ENCODE measurements at places on chromosomes 13 and 19. TPM values are rescaled to one million over a fixed set of nuclear protein-coding genes. Genes with fewer than 3 reads are reported as not detected.

DNA sequence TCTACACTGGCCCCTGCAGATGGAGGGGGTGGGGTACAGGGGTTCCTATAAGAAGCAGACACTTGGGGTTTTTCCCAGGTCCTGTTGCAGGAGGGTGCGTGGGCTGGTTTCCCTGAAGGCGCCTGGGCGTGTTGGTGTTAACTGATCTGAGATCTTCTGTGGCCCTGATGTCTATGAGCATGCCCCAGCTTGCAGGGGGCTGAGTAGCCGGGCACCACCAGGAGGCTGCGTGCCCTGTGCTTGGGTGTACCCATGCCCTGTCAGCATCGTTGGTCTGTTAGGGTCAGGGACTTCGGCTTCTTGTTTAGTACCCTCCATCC lies 45.3 kb downstream of the CAPN12 start:
- no peak for DNase-seq
- peaks cover 59% of the 10 kb centered on the region for H3K4me1 ChIP-seq
- H3K4me3 ChIP-seq, result no peak overlapping the region
- H3K27me3 ChIP-seq, result no peaks in the 10 kb centered on the region
- peak overlapping the region; percentile 98 for H3K27ac ChIP-seq

GRCh38 chr13:85266331-85266730 lies 532.9 kb downstream of the SLITRK6 start:
- H3K27ac ChIP-seq, result no peak overlapping the region
- no peaks in the 10 kb centered on the region for H3K27me3 ChIP-seq
- no peak overlapping the region for H3K4me3 ChIP-seq
- H3K36me3 ChIP-seq, result no peaks in the 10 kb centered on the region

DNA sequence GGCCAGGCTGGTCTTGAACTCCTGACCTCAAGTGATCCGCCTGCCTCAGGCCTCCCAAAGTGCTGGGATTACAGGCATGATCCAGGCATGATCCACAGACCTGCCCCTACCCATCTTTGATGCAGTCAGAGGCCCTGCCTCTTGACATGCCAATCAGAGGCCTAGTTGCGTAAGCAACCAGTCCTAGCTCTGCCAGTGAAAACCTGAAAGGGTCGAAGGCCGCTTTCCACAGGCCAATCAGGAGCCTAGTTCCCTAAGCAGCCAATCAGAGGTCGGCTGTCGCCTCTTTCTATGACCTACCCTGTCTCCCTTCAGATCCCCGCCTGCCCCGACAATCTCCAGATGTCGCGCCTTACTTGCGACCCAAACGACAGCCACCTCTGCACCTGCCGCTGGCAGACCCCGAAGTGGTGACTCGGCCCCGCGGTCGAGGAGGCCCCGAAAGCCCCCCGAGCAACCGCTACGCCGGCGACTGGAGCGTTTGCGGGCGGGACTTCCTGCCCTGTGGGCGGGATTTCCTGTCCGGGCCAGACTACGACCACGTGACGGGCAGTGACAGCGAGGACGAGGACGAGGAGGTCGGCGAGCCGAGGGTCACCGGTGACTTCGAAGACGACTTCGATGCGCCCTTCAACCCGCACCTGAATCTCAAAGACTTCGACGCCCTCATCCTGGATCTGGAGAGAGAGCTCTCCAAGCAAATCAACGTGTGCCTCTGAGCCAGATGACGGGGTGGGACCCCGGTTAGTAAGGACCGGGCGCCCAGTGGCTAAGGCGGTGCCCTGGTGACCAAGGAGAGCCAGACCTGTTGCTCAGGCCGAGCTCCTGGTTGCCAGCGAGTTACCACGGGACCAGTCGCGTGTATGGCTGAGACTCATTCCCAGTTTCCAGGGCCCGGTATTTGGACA lies 6.3 kb downstream of the SYDE1 start:
- no peak for DNase-seq
- H3K4me1 ChIP-seq, result peaks cover 5% of the 10 kb centered on the region
- no peaks in the 10 kb centered on the region for H3K27me3 ChIP-seq
- H3K27ac ChIP-seq, result peak overlapping the region; percentile 63
- H3K4me3 ChIP-seq, result no peak overlapping the region
- peaks cover 90% of the 10 kb centered on the region for H3K36me3 ChIP-seq

DNA sequence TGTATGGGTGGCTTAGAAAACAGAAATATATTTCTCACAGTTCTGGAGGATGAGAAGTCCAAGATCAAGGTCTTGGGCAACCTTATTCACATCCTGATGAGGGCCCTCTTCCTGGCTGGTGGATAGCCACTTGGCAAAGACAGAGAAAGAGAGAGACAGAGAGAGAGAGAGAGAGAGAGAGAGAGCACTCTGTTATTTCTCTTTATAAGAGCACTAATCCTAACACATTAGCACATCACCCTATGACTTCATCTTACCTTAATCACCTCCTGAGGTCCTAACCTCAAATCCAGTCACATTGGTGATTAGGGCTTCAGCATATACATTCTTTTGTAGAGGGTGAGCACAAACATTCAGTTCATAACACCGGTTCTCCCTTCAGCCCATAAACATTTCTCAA lies 430.3 kb downstream of the EFNB2 start:
- H3K27me3 ChIP-seq, result no peaks in the 10 kb centered on the region
- H3K4me3 ChIP-seq, result no peak overlapping the region
- H3K27ac ChIP-seq, result no peak overlapping the region
- H3K4me1 ChIP-seq, result no peaks in the 10 kb centered on the region

DNA sequence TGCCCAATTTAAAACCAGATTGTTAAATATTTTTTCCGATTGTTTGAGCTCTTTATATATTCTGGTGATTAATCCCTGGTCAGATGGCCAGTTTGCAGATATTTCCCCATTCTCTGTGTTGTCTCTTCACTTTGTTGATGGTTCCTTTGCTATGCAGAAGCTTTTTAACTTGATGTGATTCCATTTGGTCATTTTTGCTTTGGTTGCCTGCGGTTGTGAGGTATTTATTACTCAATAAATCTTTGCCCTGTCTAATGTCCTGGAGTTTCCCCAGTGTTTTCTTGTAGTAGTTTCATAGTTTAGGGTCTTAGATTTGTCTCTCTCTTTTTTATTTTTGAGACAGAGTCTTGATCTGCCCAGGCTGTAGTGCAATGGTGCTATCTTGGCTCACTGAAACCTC lies 23.8 kb upstream of the LMO7 start:
- no peaks in the 10 kb centered on the region for H3K4me1 ChIP-seq
- H3K4me3 ChIP-seq, result no peak overlapping the region
- no peak for DNase-seq
- H3K36me3 ChIP-seq, result no peaks in the 10 kb centered on the region

- H3K4me3 ChIP-seq, result no peak overlapping the region
- no peaks in the 10 kb centered on the region for H3K4me1 ChIP-seq
- no peak overlapping the region for H3K27ac ChIP-seq
- H3K27me3 ChIP-seq, result no peaks in the 10 kb centered on the region
Measured at GRCh38 chr19:3852614-3853254, 16.1 kb downstream of the ZFR2 start.

DNA sequence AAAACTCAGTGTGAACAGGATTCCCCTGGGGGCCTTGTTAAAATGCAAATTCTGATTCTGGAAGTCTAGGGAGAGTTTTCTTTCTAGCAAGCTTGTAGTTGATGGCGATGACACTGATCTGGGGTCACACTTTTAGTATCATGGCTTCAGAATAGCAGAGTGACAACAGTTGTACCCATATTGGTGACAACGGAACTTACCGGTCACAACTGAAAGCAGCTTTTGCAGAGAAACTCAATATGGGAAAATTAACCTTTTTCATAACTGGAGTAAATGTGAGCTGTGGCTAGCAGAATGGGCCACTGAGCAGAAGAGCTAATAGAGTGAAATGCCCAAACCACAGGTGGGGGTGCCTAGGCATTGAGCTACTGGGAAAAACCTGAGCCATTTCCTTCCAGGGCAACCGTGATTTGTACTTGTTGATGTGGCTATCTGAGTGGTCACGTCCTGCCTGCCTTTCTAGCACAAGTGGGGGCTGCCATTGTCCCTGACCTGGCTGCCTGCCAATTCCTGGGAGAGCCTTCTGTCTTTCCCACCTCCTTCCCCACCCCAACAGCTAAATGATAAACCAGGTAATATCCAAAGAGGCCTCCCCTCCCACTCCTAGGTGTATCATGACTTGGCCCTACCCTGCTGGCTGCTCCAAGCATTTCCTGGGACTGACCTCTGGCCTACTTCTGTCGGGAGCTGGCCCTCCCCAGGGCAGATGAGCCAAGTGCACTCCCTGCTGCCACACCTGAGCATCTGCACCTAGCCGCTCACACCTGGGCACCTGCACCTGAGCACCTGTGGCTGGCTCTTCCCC lies 1.7 kb upstream of the SLC10A2 start:
- no peaks in the 10 kb centered on the region for H3K27me3 ChIP-seq
- no peak for DNase-seq
- no peak overlapping the region for H3K27ac ChIP-seq
- H3K4me1 ChIP-seq, result no peaks in the 10 kb centered on the region
- no peaks in the 10 kb centered on the region for H3K36me3 ChIP-seq
- no peak overlapping the region for H3K4me3 ChIP-seq

DNA sequence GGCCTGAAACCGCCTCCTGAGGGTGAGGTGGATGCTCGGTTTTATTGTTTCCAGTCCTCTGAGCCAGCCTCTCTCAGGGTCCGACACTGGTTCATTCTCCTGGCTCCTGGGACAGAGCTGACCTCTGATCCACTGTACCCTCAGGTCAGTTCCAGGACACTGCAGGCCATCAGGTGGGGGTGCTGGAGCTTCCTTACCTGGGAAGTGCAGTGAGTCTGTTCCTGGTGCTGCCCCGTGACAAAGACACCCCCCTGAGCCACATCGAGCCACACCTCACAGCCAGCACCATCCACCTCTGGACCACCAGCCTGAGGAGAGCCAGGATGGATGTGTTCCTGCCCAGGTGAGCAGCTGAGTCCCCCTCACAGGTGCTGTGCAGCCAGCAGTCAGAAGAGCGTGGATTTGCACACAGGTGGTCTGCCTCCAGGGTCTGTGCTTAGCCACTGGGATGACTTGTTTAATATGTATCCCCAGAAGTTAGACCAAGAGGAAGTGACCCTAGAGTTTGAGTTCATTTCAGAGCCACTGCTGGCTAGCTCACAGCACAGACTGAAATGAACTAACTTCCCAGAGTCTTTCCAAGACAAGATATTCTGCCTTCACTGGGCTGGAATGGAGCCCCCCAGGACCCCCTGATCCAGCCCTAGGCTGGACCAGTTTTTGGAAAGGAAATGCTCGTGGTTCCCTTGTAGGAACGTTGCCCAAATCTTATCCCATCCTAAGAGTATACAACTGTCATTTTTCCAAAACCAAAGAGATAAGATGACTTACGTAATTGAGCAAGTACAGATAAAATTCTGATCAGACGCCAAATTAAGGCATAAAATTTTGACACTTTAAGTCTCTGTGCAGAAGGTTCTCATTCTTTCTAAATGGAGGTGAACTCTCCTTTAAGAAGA lies 8.8 kb downstream of the SERPINE3 start:
- DNase-seq, result no peak
- no peaks in the 10 kb centered on the region for H3K4me1 ChIP-seq
- no peaks in the 10 kb centered on the region for H3K27me3 ChIP-seq
- H3K27ac ChIP-seq, result no peak overlapping the region

GRCh38 chr19:6736169-6736916 lies 1.0 kb downstream of the GPR108 start:
- H3K27me3 ChIP-seq, result no peaks in the 10 kb centered on the region
- H3K27ac ChIP-seq, result peak overlapping the region; percentile 83
- peaks cover 3% of the 10 kb centered on the region for H3K4me1 ChIP-seq

GRCh38 chr19:50327461-50328223 lies 1.5 kb downstream of the KCNC3 start:
- H3K4me1 ChIP-seq, result peaks cover 3% of the 10 kb centered on the region
- no peak overlapping the region for H3K27ac ChIP-seq
- no peak overlapping the region for H3K4me3 ChIP-seq
- H3K36me3 ChIP-seq, result no peaks in the 10 kb centered on the region

- no peak for DNase-seq
- H3K27me3 ChIP-seq, result no peaks in the 10 kb centered on the region
- H3K4me1 ChIP-seq, result peaks cover 9% of the 10 kb centered on the region
Measured at GRCh38 chr19:14102756-14103155, 12.2 kb upstream of the SAMD1 start.

DNA sequence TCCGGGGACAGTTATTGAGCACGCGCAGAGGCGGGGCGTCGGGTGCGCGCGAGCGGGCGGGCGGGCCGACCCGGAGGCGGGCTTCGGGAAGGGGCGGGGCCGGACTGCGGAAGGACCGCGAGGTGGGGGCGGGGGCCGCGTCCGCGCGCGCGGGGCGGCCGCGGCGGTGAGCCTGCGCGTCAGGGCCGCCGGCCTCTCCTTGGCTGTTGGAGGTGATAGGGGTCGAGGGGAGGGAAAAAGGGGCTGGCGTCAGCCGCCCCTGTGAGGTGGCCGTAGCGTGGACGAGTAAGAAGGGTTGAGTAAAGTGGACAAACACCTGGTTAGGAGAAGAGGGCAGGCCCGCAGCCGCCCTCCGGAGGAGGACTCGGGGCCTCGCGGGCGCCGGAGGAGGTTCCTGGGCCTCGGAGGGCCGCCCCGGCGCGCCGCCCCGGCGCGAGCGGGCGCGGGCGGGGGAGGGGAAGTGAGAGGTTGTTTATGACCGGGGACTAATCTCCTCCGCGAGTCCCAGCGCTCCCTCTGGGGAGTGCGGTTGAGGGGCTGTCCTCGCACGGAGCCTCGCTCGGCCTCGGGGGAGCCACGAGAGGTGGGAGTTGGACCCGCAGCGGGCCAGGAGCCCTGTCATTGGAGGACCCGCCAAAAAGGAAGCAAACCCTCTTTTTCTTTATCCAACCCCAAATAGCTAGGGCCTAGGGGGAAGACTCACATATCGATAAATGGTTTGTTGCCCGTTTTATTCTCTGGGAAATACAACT lies 547 bp upstream of the INTS6 start:
- peak overlapping the region; percentile 96 for H3K27ac ChIP-seq
- DNase-seq, result no peak
- peak overlapping the region; percentile 85 for H3K4me3 ChIP-seq
- H3K4me1 ChIP-seq, result no peaks in the 10 kb centered on the region
- peaks cover 3% of the 10 kb centered on the region for H3K36me3 ChIP-seq
- H3K27me3 ChIP-seq, result no peaks in the 10 kb centered on the region

DNA sequence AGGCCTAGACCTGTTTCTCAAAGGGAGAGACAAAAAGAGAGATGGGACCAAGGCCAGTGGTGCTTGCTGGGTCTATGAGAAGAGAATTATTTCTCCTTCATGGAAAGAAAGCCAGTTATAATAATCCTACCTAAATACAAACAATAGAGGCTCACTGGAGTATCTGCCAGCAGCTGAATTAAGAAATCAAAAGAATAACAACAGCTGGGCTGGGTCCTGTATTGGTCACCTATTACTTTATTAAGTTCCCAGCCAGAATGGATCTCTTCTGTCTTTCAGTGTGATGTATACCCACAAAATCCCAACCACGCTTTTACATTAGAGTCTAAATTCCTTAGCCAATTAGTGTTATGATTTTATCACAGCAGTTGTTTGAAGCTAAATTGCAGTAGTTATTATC lies 297.8 kb upstream of the DACH1 start:
- DNase-seq, result no peak
- no peak overlapping the region for H3K27ac ChIP-seq
- H3K36me3 ChIP-seq, result no peaks in the 10 kb centered on the region
- no peak overlapping the region for H3K4me3 ChIP-seq

The SHANK1 gene
- total RNA-seq, result 1.3 TPM

The ANKLE1 gene
- total RNA-seq, result not detected

The ANGPTL4 gene
- 161 TPM for total RNA-seq

The LILRA1 gene
- total RNA-seq, result not detected

The FFAR1 gene
- total RNA-seq, result not detected

The CGB8 gene
- not detected for total RNA-seq

The NCAN gene
- not detected for total RNA-seq

The JSRP1 gene
- not detected for total RNA-seq

All from ascending aorta (tissue), 2 donors.